Testis (tissue), 5 donors: ENCODE measurements at places on chromosomes 13 and 19. TPM values are rescaled to one million over a fixed set of nuclear protein-coding genes. Genes with fewer than 3 reads are reported as not detected.

The CACNA1A gene
- 22.5 TPM for total RNA-seq

DNA sequence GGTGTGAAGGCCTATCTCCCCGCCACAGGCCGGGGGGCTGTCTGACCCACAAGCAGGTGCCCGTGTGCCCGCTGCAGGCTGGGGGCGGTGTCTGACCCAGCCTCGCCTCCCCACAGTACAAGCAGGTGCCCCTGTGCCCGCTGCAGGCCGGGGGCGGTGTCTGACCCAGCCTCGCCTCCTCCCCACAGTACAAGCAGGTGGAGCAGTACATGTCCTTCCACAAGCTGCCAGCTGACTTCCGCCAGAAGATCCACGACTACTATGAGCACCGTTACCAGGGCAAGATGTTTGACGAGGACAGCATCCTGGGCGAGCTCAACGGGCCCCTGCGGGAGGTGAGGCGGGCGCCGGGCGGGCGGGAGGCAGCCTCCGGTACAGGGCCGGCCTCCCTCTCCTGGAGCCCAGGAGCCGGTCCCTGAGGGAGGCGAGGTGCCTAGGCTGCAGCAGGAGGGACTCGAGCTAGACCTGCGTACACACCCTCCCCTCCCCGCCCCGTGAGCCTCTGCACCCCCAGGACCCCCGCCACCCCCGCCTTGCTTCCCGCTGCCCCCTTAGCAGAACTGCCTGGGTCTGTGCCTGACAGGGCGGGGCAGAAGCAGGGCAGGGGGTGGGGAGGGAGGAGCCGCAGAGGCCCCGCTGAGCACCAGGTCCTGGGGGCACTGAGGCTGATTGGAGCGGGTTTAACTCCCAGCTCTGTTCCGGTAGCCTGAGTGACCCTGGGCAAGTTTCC lies 20.6 kb downstream of the HCN2 start:
- peak; percentile 44 for DNase-seq

DNA sequence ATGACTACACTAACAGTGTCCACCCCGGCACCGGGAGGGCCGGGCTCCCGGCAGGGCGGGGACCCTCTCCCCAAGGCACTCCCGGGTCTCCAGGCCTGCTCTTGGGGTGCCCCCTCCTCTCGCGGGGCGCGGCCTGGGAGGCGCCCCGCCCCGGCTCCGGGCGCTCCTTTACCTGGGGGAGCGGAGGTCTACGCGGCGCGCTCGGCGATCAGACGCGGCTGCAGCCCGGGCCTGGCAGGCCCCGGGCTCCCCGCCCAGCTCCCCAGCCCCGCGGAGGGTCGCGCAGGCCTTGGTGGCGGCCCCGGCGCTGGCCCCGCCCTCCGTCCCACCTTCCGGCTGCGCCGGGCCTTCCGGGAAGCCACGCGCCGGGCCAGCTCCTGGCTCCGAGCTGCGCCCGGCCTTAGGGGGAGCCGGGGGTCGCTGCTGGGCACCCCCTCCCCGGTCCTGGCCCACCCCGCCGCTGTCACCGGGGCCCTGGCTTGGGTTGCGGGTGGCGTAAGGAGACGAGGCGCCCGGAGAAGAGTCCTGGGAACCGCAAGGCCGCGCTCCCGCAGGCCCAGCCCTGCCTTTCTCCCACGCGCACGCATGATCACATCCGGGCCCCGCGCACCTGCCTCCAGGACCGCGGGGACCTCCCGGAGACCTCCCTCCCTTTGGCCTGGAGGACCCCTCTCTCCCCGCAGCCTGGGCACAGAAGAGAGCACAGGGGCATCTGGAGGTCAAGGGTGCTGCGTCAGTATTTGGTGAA lies at the start of gene C19orf12:
Gene C19orf12, minus strand, starts transcription at position 309 of the 748 bp plus-strand sequence. CDS start 6,848 bp downstream, outside the sequence.
- peak; percentile 75 for DNase-seq

The RDH8 gene
- total RNA-seq = 1.7 TPM

GRCh38 chr13:25232937-25233515 lies 54.3 kb downstream of the MTMR6 start:
- DNase-seq = no peak

The NRTN gene
- total RNA-seq = 13.5 TPM

The KLC3 gene
- total RNA-seq = 5.9 TPM

DNA sequence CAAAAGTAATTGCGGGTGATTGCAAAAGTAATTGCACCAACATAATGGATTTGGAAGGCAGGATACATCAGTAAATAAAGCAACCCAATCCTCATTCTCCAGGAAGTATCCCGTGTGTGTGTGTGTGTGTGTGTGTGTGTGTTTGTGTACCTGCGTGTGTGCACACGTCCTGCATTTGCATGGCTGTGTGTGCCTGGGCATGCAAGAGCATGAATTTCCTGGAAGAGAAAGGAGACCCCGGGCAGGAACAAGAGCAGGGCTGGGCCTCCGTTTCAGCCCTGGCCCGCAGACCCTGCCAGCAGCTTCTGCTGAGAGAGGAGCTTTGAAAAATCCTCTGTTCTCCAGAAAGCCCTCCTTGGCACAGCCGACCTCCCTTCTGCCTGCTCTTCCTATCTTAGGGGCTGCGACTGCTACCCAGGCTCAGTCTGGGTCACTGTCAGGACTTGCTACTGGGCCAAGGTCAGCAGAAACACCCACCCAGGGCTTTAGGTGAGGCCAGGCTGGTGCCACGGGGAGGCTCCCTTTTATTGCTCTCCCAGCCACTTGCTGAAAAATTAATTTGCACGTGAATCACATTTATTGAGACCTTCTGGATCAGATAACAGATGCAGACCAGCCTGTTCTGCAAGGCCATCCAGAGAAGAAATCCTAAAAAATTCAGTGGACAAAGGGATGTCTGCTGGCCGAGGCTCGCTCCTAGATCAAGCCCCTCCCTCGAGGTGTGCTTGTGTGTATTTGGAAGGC lies 258.3 kb downstream of the ZNF536 start:
- no peak for DNase-seq

GRCh38 chr13:113152691-113152983 lies 5.8 kb upstream of the PROZ start:
- no peak for DNase-seq

- DNase-seq = no peak
These were observed 248.3 kb downstream of the TSHZ3 start for GRCh38 chr19:31100981-31101380.

DNA sequence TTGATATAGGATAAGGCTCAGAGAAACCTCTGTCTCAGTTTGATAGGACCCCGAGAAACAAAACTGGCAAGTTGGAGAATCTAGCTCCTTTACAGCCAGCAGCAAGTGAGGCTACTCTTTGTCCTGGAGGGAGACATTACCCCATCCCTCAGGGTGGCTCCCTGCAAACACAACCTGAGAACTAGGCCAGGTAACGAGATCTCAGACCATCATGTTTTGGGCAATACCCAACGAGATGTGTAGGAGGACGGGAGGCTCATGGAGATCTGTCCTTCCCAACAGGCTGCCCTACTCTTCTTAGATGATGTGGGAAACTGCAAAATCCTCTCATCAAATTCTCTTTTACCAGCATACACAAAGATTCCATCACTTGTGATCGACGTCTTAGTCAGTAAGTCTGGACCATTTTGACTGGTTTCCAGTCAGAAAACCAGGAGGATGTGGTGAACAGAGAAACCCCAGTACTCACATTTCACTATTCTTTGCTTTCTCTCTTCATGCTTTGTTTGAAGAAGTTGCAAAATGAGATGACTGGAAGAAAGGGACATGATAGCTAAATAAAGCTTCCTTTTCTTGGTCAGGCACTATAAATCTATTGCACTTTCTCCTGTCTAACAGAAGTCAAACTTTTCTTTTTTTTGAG lies 6.0 kb upstream of the CTU1 start:
- DNase-seq = no peak

The ZNF98 gene
- total RNA-seq = 17.7 TPM

- DNase-seq = no peak
These were observed 2.9 kb upstream of the KPTN start for GRCh38 chr19:47486900-47487299.

- no peak for DNase-seq
These were observed 583.0 kb upstream of the ATXN8OS start for GRCh38 chr13:69524459-69525150.

The CEACAM7 gene
- total RNA-seq = 0.19 TPM

- peak; percentile 84 for DNase-seq
These were observed 5.7 kb downstream of the COMP start for GRCh38 chr19:18785179-18786124.

The DLEU7 gene
- 0.81 TPM for total RNA-seq

The CATSPERD gene
- 6.1 TPM for total RNA-seq

GRCh38 chr19:48513289-48514122 lies 1.9 kb upstream of the LMTK3 start:
- peak; percentile 82 for DNase-seq

DNA sequence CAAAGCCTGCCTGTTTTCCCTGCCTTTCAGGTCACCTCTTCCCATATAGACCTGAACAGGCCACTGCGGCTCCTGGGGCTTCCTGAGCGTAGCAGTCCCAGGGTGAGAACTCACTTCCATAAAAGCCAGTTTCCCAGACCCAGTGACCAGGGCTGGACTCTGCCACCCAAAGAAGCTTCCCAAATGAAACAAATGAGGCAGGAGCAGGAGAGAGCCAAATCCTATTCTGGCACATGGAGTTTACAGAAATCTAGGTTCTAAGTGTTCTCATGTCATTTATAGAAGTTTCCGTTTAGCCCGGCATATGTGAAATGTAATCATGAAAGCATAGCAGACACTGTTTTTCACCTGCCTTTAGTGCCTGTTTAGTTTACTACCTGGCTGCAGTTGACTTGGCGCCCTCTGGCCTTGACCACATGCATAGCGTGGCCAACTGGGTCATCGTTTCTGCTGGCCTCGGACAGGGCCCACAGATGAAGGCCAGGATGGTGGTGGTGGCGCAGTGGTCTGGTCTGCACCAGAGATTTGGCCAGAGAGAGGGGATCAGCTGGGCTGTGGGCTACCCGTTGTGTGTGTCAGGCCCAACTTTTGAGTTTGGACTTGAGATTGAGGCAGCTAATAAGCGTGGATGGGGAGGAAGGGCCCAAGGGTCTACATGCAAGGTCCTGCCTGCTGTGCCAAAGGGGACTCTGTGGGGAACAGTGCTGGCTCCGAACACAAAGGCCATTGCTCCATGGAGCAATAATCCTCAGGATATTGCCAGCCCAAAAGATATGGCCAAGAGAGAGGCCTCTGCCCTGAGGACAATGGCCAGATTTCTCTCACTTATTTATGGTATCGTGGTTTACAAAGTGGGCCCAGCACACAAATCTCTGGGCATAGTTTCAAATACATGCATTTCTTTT lies 43.3 kb downstream of the NFIX start:
- DNase-seq = no peak

The ZNF160 gene
- total RNA-seq = 113 TPM

- DNase-seq = no peak
These were observed 82.6 kb upstream of the OXGR1 start for GRCh38 chr13:97076898-97077297.
